ENCODE measurements at places on chromosomes 5 and 9. TPM values are rescaled to one million over a fixed set of nuclear protein-coding genes. Genes with fewer than 3 reads are reported as not detected.
A peak's percentile ranks its signal among the peaks of the same experiment; 100 is the strongest.

TEX53 gene
- total RNA-seq = not detected

ANKRD34B gene
- not detected for total RNA-seq

SGCD gene
- 0.07 TPM for total RNA-seq

- DNase-seq = no peak
- H3K4me3 ChIP-seq = no peak overlapping the region
- no peaks in the 10 kb centered on the region for H3K36me3 ChIP-seq
- peaks cover 7% of the 10 kb centered on the region for H3K4me1 ChIP-seq
- no peaks in the 10 kb centered on the region for H3K27me3 ChIP-seq
- H3K27ac ChIP-seq = no peak overlapping the region
Measured at GRCh38 chr5:137658324-137658723, 77.6 kb downstream of the KLHL3 start.

BRINP1 gene
- not detected for total RNA-seq

DNA sequence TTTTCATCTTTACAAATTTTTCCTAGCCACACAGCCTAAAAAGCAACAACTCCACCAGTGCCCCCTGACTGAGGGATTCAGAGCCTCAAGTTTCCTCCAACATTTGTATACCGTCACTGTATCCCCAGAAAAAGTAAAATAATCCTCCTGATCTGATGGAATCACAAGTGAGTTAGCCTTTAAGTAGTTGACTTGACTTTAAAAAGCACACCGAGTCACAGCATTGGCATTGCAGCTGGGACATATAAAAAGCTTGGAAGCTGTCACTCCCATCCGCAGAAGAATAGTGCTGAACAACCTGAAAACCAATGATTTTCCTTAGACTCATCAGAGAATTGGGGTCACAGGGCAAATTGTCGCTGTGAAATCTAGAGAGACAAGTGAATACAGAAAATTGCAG lies 41.6 kb upstream of the FBN2 start:
- H3K27me3 ChIP-seq = no peaks in the 10 kb centered on the region
- H3K4me1 ChIP-seq = no peaks in the 10 kb centered on the region
- H3K27ac ChIP-seq = no peak overlapping the region
- H3K4me3 ChIP-seq = no peak overlapping the region

GRCh38 chr5:137862251-137862650 lies 5.4 kb upstream of the MYOT start:
- H3K4me3 ChIP-seq = no peak overlapping the region
- no peaks in the 10 kb centered on the region for H3K36me3 ChIP-seq
- no peak for DNase-seq
- peaks cover 18% of the 10 kb centered on the region for H3K4me1 ChIP-seq
- no peaks in the 10 kb centered on the region for H3K27me3 ChIP-seq

DNA sequence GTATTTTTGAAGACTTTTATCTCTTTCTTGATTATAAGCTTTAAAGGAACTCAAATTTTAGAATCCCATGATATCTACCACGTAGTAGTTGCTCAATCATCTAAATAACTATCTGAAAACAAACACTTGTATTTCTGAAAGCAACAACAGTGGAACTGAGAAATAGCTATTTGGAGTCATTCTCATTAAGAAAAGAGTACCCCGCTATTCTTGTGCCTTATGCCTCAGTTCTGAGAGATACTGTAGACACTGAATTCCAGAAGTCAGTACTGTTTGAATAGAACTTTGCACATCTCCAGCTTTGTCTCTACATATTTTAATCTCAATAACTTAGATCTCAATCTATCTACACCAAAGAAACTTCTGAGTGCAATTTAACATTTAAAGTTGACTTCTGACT lies 11.4 kb downstream of the CHD1 start:
- peak overlapping the region; percentile 87 for H3K27ac ChIP-seq
- H3K4me1 ChIP-seq = peaks cover 59% of the 10 kb centered on the region
- DNase-seq = no peak
- H3K36me3 ChIP-seq = peaks cover 46% of the 10 kb centered on the region
